Mucosa of gallbladder (tissue), 1 donor: ENCODE measurements at places on chromosomes 3 and 15. TPM values are rescaled to one million over a fixed set of nuclear protein-coding genes. Genes with fewer than 3 reads are reported as not detected.

Gene TMED3
- 67.7 TPM for total RNA-seq

Gene KIF23
- 3.9 TPM for total RNA-seq

Gene OCA2
- not detected for total RNA-seq

Gene GPR62
- 0.55 TPM for total RNA-seq

Gene GMNC
- 0.26 TPM for total RNA-seq
